ENCODE measurements at places on chromosomes 4 and X. TPM values are rescaled to one million over a fixed set of nuclear protein-coding genes. Genes with fewer than 3 reads are reported as not detected.

DNA sequence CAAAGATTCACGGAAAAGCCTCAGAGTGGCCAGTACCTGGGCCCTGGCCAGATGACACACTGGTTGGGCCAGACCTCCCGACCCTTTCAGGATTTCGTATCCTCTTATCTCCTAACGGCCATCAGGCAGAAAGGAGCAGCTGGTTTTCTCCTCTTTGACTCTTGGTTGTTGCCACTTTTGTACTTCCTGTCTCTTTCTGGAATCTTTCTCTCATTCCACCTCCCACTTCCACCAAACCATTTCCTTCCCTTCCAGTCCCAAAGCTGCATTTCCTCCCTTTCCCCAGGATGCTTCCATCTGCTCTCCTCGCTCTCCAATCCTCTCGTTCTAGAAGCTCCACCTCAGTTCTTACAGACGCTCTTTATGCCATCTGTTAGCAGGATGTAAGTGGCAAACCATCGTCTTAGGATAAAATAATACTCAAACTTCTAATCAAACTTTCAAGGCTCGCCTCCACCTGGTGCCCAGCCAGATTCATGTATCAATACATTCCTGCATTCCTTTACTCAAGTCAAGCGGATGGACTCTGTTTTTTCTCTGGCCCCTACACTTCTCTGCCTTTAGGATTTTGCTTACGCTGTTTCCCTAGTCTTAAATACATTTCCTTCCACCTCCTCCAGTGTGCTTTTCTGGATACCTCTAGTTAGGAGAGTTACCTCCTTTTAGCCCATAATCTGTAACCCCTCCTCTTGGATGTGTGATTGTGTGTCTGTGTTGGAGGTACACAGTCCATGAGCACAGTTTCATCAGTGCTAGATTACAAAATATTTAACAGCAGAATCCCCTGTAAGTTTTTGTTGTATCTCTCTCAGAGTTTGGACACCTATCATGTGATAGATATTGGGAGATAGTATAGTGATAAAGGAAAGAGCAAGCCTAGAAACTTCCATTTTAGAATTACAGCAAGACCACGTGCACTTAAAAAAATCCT lies 70.4 kb downstream of the LDB2 start:
- DNase-seq: no peak

CDKL2 gene
- polyA plus RNA-seq: 1.1 TPM

GRCh38 chr4:176259330-176260090 lies 9.5 kb downstream of the ASB5 start:
- no peak for DNase-seq

GRCh38 chr4:74961230-74961629 lies 28.3 kb downstream of the PARM1 start:
- no peak for DNase-seq

DNA sequence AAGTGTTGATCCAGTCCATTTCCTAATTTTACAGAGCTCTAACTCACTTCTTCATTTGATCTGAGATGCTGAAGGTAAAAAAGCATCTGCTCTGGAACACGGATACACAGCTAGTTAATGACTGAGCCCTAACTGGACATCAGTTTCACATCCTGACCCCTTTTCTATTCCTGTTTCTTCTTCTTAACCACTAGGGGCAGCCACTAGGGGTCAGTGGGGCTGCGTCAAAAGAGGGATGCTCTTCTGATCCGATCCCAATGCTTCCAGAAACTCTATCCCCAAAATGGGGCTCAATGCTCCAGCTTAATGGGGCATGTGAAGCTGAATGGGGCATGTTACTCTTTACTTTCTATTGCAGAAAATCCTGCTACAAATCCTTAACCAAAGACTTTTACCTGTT lies 33.4 kb upstream of the PHKA2 start:
- DNase-seq: no peak

DNA sequence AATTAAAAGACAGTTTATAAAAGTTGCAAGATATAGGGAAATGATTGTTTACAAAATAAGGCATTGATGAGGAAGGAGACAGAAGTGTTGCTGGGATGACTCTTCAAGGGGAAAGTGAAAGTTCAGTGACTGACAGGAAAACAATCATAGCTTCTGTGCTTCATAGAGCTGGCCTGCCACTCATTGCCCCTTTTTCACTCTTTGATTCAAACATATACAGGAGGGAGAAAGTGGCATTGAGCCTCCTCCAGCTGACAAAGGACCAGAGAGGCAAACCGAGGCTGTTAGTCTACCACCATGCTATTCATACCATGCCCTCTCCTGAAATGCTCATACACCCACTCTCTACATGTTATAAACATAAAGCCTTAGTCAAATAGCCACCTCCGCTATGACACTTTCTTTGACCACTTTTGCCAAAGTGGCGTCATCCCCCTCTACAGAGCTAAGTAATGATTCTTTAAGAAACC lies 79.2 kb upstream of the ATOH1 start:
- no peak for DNase-seq

- DNase-seq: no peak
Observed at GRCh38 chrX:142186103-142186502, 19.0 kb downstream of the MAGEC2 start.

MUC7 gene
- polyA plus RNA-seq: not detected

GRCh38 chr4:3710451-3711182 lies 55.6 kb upstream of the ADRA2C start:
- DNase-seq: no peak

RADX gene
- polyA plus RNA-seq: 1.9 TPM

DNA sequence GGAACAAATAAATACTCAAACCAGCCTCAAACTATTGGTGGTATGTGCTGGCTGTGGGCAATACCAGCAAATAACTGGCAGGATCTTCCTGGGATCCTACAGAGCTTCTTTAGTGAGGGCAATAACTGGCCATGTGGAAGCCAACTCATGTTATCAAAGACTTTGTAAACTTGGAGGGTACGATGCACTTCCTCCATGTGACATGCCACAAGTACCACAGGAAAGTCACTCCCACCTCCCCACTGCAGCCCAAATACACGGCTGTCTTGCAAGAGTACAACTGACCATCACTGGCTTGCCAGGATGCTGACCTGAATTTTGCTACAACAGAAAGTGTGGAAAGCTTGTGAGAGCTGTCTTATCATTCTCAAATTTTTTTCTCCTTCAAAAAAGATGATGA lies 93.3 kb upstream of the MAML3 start:
- DNase-seq: no peak

DNA sequence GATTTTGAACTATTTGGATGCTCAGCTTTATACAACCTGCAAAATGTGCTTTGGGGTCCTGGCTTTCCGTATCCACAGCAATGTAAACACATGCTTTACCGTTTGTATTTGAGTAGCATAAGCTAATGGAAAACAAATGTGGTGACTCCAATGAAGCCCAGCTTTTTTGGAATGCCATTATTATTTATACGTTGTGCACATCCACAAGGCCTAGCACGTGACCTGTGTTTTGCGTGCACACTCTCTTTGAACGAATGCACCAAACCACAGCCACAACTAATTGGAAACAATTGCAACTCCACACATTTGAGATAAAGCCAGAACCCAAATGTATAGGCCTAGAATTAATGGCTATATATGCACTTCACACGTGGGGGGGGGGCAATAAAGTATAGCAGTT lies 189.5 kb upstream of the GPC4 start:
- no peak for DNase-seq

- DNase-seq: no peak
Observed at GRCh38 chr4:185016101-185016940, 2.0 kb upstream of the HELT start.

GRCh38 chr4:114599231-114599902 lies 760 bp downstream of the UGT8 start:
- no peak for DNase-seq

GRCh38 chrX:36445566-36445965 lies 526.0 kb downstream of the CFAP47 start:
- DNase-seq: no peak

- peak; percentile 45 for DNase-seq
Observed at GRCh38 chrX:71859637-71860036, 51.0 kb upstream of the NHSL2 start.

SLC7A11 gene
- not detected for polyA plus RNA-seq

- no peak for DNase-seq
Observed at GRCh38 chr4:72954811-72955210, 114.7 kb downstream of the COX18 start.

CSAG3 gene
- not detected for polyA plus RNA-seq

PACRGL gene
- polyA plus RNA-seq: 4.0 TPM

DNA sequence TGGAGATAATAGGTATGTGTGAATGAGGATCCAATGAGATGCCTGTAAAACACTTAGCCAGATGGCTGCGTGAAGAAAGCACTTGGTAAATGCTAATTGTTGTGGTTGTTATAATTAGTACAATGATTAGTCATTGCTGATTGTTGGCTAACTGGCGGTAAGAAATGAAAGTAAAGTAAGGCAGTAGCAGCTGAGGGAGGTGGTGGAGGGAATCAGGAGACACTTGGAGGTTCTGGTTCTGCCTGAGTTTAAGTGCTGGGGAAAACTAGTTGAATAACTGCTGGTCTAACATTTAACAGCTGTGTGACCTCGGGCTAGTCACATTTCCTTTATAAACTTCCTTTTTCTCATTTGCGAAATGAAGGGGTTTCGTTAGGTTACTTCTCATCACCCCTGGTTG lies 30.9 kb downstream of the CD38 start:
- DNase-seq: no peak

DNA sequence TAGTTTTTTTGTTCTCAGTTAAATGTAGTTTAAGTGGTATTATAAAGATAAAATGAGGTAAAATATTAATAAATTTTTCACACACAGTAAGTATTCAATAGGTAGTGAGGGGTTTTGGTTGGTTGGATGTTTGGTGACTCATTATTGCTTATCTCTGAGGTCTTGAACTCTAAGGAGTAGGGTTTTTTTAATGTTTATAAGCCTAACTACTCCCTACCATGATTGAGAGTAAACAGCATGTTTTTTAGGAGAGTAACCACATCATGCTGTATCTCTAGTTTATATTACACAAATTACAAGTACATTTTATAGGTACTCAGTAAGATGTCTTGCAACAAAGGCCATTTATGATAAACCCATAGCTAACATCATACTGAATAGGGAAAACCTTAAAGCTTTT lies 181.6 kb downstream of the MAPK10 start:
- no peak for DNase-seq

- DNase-seq: no peak
Observed at GRCh38 chr4:2064276-2064991, 5.3 kb downstream of the NAT8L start.

GRCh38 chr4:40322811-40323210 lies 12.3 kb upstream of the CHRNA9 start:
- DNase-seq: no peak

DNA sequence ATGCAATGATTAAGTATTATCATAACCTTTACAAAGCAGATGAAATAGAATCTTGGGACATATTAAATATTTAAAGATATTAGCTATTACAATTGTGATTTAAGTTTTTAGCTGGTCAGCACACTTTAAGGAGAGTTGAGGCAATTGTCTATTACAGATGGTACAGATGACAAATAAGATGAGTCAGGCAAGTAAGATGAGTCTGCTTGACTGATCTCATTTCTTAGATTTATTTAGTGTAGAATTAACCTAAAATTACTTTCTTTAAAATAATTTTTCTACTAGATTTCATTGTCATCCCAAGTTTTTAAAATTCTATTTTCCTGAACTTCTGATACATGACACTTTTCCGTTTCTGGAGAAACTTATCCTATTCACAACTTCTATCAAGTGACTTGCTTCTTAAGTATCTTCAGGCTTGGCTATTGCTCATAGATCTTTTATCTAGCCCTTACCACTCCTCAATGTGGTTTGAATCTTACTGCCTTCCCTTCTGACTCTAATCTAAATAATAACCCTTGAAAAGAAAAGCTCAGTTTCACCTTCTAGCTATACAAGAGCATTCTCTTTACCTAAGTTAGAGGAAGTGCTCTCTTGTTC lies 32.9 kb downstream of the CXCL1 start:
- DNase-seq: no peak

GYG2 gene
- polyA plus RNA-seq: not detected

DNA sequence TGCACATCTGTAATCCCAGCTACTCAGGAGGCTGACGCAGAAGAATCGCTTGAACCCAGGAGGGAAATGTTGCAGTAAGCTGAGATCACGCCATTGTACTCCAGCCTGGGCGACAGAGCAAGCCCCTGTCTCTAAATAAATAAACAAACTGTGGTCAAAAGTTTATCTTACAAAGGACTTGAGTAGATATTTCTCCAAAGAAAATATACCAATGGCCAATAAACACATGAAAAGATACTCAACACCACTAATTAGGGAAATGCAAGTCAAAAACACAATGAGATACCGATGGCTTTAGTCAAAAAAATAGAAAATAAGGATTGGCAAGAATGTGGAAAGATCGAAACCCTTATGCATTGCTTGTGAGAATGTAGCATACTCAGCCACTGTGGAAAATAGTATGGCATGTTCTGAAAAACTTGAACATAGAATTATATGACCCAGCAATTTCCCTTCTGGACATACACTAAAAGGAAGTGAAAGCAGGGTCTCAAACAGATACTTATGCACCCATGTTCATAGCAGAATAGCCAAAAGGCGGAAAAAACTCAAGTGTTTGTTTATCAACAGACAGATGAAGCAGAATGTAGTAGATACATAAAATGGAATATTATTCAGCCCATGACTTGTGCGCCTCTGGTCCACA lies 2.0 kb upstream of the CFAP97 start:
- DNase-seq: no peak

- DNase-seq: no peak
Observed at GRCh38 chr4:112673686-112674085, 36.7 kb downstream of the LARP7 start.

MMAA gene
- polyA plus RNA-seq: 18.7 TPM

EDNRA gene
- not detected for polyA plus RNA-seq

GRCh38 chr4:144582105-144582850 lies 63.7 kb upstream of the HHIP start:
- no peak for DNase-seq

- DNase-seq: peak; percentile 44
Observed at GRCh38 chr4:71004281-71004851, 10.9 kb downstream of the DCK start.

TXK gene
- 69.1 TPM for polyA plus RNA-seq

GRCh38 chr4:132934911-132935310 lies 214.2 kb upstream of the PCDH10 start:
- no peak for DNase-seq

DNA sequence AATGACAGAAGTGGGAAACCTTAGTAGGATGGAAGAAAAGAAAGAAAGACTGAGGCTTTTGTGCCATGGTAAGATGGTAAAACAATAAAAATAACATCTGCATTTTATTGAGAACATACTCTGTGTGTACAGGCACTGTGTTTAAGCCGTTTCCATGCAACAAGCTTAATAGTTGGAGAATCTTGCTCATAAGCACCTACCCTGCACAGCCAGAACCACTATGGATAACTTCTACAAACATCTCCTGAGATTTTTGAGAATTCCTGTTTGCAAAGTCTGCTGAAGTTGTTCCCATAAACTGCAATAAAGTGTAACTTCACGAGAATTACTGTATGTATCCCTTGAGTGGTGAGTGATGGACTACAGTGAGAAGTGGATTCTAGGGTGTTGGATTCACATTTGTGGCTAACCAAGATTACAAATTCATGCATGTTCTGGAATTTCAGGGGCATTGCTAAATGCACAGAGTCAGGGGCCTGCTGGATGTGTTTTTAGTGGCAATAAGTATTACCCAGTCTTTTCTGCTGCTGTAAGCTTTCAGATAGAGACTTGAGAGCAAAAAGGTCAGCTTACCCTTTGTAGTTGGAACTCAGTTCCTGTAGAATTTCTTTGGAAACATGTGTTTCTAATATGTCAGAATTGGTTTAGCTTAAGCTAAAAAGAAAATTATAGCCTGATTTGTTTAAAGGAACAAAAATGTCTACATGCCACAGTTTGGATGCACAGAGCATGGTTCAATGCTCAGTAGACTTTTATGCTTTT lies 132.5 kb downstream of the AFF1 start:
- no peak for DNase-seq

GRCh38 chr4:178633263-178633662 lies 1191.0 kb upstream of the AGA start:
- no peak for DNase-seq
